ENCODE measurements at places on chromosomes 6 and 20.

- DNase-seq = no peak
Observed at GRCh38 chr20:35129647-35130069, 17.5 kb downstream of the EDEM2 start.

DNA sequence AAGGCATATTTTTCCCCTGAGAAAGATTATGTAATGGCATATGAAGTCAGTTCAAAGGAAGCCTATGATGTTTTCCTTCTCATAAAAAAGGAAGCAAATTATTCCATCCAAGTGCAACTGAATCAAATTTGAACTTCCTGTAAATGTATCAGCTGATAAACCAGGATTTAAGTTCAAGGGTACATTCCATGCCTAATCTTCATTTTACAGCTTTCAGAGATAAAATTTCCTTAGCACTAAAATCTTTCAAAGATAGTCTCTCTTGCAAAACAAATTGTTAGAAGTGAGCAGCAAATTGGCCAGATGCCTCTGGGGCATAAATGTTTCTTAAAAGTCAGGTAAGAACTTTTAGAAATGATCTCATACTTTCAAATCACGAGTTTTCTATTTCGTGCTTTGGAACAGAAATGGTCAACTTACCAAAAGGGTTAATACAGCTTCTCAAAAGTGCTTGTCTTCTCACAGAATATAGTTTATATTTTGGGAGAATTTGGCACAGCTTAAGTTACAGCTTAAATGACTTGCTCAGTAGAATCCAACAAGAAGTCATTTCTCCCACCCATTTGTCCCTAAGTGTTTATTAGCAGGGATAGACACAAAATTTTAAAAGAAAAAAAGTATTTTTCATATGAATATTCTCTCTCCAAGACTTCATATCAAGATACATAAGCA lies 2.7 kb upstream of the TCF21 start:
- DNase-seq = no peak

DNA sequence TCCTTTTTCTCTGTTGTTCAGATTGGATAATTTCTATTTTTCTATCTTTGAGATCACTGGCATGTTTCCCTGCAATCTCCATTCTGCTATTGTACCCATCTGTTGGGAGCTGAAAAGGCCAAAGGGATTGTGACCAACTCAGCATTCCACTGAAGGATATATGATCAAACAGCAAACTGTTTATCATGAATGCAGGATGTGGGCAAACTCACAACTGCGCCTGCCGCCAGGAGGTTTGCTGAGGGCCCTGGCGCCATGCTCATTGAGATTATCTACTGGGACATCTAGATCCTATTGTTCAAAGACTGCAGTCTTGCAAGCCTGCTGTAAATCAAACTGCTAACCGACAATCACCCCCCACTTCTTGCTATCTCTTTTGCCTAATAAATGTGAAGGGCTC lies 3.8 kb upstream of the FKBP1A start:
- DNase-seq = no peak

- DNase-seq = no peak
Observed at GRCh38 chr6:136508725-136509392, 41.4 kb downstream of the MAP7 start.

- DNase-seq = no peak
Observed at GRCh38 chr6:63685446-63686379, 50.1 kb downstream of the PHF3 start.

DNA sequence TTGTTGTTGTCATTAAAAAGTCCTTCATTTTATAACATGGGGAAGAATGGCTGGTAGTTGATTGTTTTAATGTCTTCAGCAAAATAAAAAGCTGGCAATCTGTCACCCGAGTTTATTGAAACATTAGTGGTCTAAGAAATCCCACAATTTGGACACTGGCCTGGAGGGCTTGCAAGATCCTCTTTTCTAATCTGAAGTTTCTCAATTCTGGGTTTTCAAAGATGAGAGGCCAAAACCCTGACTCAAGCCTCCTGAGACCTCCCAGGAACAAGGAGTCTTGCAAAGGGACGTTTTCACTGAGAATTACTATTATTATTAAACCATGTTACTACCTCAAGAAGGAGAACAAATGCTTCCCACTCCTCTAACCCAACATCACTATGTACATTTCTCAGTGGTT lies 19.5 kb downstream of the MAP1LC3A start:
- no peak for DNase-seq

- no peak for DNase-seq
Observed at GRCh38 chr20:63966172-63966943, 3.4 kb downstream of the ZNF512B start.

DNA sequence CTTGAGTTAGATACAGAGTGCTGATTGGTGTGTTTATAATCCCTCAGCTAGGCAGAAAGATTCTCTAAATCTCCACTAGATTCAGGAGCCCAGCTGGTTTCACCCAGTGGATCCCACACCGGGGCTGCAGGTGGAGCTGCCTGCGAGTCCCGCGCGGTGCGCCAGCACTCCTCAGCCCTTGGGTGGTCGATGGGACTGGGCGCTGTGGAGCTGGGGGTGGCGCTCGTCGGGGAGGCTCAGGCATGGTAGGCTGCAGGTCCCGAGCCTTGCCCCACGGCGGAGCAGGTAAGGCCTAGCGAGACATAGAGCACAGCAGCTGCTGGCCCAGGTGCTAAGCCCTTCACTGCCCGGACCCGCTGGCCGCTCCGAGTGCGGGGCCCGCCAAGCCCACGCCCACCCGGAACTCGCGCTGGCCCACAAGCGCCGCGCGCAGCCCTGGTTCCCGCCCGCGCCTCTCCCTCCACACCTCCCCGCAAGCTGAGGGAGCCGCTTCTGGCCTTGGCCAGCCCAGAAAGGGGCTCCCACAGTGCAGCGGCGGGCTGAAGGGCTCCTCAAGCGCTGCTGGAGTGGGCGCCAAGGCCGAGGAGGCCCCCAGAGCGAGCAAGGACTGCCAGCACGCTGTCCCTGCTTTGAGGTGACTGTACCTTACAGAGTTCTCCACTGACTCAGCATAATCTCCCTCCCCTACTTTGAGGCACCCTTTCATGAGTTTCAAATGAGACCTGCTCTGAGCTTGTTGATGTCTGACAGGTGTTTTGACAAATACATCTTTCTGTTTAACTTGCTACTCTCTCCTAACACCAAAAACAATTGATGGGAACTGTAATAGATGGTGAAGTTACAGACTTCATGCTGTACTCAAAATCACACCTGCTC lies 3.9 kb upstream of the SSR1 start:
- DNase-seq = no peak

DNA sequence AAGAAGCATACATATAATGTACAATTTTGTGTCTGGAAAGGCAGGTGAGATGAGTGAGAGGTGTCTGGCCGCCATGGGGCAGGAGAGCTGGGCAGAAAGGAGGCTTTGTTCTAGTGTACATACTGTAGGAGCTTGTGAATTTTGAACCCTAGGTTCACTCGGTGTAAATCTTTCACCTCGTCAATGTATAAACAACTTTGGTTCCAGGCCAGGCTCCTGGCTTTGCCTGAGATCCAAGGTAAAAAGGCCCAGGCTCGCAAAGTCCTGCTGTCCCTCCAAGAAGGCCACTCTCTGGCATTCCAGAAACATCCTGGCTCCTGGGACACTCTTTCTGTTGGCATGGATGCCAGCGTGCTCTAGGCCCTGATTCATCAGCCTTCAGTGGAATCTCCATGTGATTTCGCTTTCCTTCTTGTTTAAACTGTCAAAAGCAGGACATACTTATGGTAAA lies 7.1 kb upstream of the SLC22A7 start:
- DNase-seq = no peak

GRCh38 chr20:63224412-63225081 lies 8.6 kb upstream of the YTHDF1 start:
- no peak for DNase-seq

DNA sequence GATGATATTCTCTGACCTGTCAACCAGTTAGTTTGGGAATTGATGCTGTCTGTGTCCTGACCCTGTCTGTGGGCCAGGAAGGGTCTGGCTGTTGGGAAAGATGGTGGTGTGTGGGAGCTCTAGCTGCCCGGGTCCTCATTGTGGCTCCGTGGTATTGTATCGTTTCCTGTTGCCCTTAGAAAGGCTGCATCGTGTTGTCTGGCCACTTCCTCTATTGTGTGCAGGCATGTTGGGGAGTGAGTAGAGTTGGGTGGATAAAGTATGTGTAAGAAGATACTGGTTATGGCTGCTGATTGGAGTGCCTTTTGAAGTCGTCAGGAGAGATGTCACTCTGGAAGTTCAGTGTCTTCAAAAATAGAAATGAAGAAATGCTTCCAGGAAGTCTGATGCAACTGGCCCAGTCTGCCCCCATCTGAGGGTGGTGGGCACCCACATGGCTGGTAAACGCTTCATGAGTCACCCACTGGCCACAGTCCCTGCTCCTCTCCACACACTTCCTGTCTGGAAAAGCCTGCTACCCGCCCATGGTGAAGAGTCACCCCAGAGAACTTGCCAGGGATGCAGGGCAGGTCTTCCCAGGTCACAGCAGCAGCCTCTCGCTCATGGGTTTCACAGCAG lies 27.9 kb downstream of the PPARD start:
- DNase-seq = no peak

- DNase-seq = no peak
Observed at GRCh38 chr6:44481760-44482159, 94.3 kb downstream of the CDC5L start.

- no peak for DNase-seq
Observed at GRCh38 chr6:80280262-80281010, 174.0 kb downstream of the BCKDHB start.

DNA sequence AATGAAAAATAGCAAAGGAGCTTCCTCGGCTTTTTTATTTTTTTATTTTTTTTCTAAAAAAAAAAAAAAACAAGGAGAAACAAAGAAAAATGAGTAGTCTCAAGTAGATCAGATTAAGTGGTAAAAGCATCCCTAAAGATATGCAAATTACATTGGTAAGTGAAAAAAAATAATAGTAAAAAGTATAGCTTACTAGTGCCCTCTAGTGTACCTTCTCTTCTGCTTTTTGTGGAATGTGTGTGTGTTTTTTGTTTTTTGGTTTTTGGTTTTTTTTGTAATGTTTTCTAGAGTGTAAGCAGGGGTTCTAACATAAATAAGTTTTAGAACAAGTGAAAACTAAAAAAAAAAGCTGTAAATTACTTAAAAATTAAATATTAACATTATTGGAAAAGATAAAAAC lies 1062.0 kb downstream of the HACE1 start:
- no peak for DNase-seq
